ENCODE measurements at places on chromosomes 1 and 21.

GRCh38 chr1:28114844-28115243 lies 26.4 kb upstream of the EYA3 start:
- no peak for DNase-seq

GRCh38 chr21:36882776-36883175 lies 83.7 kb downstream of the HLCS start:
- no peak for DNase-seq

GRCh38 chr1:58524353-58524945 lies 22.1 kb downstream of the OMA1 start:
- no peak for DNase-seq

GRCh38 chr1:200252531-200252930 lies 157.3 kb downstream of the ZNF281 start:
- no peak for DNase-seq
